Germinal center (tissue), 1 donor: ENCODE measurements at places on chromosomes 2 and 18.

GRCh38 chr2:99910902-99911301 lies 231.5 kb downstream of the AFF3 start:
- no peak for DNase-seq

DNA sequence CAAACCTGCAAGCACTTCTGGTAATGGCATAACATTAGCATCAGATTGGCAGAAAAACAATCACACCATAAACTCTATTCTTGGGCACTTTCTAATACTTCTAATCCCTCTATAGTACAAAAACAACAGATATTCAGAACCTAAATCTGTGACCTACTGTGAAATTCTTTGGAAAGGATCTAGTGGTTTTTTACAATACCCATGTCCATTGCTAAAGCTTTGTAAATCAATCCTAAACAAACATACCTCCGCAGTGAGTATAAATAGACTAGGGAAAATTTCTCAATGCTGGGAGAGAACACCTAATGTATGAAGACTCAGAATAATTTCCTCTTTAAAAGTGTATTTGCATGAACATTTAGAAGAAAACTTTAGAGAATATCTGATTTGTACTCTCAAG lies 1098.5 kb upstream of the DDX18 start:
- no peak for DNase-seq

DNA sequence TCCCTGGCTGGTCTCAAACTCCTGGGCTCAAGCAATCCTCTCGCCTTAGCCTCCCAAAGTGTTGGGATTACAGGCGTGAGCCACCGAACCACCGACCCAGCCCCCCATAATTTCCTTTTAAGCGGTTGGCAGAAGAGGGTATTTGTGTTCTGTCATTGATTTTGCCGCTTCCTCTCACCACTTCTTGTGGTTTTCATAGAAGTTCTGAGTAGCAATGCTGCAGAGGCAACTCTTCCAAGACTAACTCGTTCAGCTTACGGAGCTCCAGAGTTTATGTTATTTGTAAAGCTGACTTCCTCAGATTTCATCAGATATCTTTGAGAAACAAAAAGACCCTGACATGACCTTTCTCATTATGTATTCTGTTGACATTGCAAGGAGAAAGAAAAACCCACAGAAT lies 261.4 kb upstream of the KCNJ3 start:
- no peak for DNase-seq

GRCh38 chr2:45929674-45930395 lies 278.4 kb downstream of the PRKCE start:
- DNase-seq = no peak

- DNase-seq = no peak
Observed at GRCh38 chr18:21841570-21841969, 101.0 kb downstream of the MIB1 start.

DNA sequence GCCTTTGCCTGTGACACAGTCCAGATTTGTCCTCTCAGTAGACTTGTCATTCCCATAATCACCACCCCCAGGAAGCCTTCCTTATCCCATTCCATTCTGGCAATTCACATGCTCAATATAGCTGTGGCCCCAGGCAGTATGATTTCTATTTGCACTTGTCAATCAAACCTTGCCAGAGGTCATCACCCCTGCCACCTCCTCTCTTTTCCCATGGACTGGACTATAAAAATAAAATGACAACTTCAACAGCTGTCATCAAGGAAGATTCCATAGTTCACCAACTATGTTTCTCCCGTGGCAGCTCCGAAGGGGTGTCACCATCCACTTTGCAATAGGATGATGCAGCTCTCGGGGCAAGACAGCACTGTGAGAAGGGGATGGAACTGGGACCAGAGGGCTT lies 255.7 kb downstream of the CELF4 start:
- no peak for DNase-seq

DNA sequence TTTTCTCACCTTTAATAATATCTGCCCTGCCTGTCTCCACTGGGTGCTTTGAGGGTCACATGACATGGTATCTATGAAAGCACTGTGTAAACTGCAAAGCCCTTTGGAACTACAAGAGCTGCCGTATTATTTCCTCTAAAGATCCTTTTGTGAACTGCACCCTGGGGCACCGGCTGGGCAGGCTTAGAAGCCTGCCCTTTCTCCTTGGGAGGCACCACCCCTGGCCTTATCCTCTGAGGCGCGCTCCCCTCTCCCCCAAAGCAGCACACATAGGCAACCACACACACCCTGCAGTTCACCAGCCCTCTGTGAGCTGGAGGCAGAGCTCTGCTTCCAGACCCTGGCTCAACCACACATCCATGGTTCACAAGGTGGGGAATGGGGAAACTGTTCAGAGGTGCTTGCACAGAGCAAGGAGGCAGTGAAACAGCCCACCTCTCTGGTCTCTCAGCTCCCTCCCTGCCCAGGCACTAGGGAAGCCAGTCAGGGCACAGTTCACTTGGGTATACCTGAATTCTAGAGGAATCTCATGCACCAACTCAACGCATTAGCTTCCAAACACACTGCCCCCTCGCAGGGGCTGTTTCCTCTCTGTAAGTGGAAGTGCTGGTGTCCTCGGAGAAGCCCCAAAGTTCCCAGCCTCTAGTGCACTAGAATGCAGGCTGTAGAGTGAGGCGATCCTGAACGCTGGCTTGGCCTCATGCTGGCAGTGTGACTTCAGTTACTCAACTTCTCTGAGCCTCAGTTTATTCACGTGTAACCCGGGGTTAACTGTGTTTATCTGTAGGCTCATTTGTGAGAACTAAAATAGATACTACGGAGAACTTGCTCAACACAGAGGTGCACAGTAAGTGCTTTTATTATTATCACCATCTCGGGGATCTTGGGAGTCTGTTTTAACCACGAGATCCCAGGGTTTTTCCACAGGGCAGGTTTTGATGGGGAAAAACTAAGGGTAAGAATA lies 11.0 kb downstream of the SIGLEC15 start:
- no peak for DNase-seq

DNA sequence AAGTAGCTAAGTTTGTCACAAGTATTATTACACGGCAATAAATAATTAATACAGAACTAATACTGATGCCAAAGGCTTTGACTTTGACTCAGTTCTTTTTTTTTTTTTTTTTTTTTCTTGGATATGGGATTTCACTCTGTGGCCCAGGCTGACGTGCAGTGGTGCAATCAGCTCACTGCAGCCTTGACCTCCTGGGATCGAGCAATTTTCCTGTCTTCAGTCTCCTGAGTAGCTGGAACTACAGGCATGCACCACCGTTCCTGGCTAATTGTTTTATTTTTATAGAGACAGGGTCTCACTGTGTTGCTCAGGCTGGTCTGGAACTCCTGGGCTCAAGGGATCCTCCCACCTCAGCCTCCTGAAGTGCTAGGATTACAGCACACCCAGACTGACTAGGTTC lies 284.5 kb downstream of the SS18 start:
- no peak for DNase-seq

GRCh38 chr2:136016836-136017235 lies 31.4 kb upstream of the DARS1 start:
- no peak for DNase-seq
